Left kidney (tissue), 8 donors: ENCODE measurements at places on chromosomes 13 and 19. TPM values are rescaled to one million over a fixed set of nuclear protein-coding genes. Genes with fewer than 3 reads are reported as not detected.

DNA sequence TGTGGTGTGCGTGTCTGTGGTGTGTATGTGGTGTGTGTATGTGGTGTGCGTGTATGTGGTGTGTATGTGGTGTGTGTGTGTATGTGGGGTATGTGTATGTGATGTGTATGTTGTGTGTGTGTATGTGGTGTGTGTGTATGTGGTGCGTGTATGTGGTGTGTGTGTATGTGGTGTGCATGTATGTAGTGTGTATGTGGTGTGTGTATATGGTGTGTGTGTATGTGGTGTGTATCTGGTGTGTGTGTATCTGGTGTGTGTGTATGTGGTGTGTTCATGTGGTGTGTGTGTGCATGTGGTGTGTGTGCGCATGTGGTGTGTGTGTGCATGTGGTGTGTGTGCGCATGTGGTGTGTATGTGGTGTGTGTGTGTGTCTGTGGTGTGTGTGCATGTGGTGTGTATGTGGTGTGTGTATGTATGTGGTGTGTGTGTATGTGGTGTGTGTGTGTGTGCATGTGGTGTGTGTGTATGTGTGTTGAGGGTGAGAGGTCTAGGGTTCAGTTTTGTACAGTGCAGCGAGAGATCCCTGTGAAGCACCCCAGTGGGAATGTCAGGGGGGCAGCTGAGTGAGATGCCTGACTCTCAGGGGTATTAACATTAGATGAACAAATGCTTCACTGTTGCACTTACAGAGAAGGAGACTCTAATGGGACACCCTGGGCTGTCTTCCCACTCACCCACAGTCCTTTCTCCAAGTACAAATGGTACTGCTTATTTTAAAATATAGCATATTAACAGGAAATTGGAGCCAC is 61.3 kb upstream of the MEDAG start:
- DNase-seq, result no peak

- no peak for DNase-seq
Measured at GRCh38 chr13:41627425-41627824, 170.1 kb downstream of the RGCC start.

- no peak for DNase-seq
Measured at GRCh38 chr13:91930687-91931086, 532.3 kb downstream of the GPC5 start.

DNA sequence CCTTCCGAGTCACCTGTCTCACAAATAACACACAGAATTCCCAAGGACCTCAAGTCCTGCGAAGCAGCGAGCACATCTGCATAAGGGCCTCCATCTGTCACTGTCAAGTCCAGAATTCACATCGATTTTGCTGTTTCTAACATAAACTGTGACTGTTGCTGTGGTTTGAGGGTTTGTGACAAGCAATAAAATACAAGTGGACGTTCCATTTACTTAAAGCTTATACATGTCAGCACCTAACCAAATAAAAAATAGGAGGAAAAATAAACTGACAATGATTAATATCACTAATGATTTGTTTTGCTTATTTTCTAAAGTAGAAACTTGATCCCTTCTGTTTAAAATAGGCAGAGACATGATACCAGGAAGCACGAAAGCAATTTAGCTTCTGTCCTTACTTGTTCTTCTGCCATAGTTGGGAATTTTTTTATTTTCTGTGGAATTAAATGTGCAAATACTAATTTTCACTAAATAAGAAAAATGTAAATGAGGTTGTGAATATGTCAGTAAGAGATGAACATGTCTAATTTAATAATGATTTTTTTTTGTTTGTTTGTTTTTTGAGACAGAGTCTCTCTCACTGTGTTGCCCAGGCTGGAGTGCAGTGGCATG is 279.1 kb downstream of the FGF9 start:
- no peak for DNase-seq

GRCh38 chr13:28601581-28601980 is 57.3 kb upstream of the POMP start:
- DNase-seq, result no peak

DNA sequence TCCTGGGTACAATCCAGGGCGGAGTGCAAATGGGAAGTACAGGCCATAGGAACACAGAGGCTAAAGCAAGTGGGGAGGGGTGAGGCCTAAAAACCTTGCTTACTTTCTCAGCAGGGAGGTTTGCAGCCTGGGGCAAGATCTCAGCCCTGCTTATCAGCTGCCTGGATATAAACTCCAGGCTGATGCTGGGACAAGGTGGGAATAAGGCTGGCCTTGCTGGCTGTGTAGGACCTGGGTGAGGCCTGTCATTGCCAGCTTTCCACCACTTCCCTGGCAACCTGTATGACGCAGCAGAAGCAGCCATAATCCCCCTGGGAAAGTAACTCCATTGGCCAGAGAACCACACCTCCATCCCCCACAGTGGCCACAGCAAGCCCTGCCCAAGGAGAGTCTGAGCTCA is 279.1 kb upstream of the ATXN8OS start:
- DNase-seq, result no peak

DNA sequence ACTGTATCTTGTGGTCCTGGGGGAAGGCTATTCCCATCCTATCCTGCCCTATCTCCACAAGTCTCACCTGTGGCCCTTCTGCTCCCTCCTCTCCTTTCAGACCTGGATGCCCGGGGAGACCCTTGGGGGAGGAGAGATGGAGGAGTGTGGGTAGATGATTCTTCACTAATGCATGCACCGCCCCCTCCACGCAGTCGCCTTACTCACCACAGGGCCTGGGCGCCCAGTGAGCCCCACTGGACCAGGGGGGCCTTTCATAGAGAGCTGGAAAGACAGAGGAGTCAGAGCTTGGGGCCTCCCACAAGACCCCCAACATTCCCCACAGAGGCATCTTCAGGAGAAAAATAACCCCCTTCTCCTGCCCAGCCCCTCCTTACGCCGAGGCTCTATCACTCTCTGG is 14.3 kb downstream of the COL5A3 start:
- no peak for DNase-seq

MIR17HG gene
- polyA plus RNA-seq, result 7.0 TPM

DIAPH3 gene
- 16.9 TPM for polyA plus RNA-seq
